ENCODE measurements at places on chromosomes 1 and 21.
A peak's percentile ranks its signal among the peaks of the same experiment; 100 is the strongest.

- DNase-seq, result no peak
Measured at GRCh38 chr1:68352202-68352601, 97.6 kb downstream of the RPE65 start.

DNA sequence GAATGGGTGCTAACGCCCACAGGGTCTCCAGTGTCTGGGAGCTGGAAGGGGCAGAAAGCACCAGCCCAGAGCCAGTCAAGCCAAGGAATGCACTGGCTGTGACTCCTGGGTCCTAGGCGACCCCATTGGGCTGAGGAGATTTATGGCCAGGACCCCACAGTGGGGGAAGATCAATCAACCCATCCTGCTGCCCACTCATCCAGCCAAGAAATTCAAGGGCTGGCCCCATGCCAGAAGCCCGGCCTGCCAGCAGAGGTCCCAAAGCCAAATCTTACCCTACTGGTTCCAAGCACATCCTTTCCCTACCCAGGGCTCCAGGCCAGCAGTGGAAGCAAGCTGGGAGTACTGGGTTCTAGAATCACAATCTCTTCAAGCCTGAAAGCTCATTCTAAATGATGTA is 6.8 kb upstream of the PDZK1IP1 start:
- no peak for DNase-seq

GRCh38 chr1:27770293-27770830 is 2.7 kb upstream of the STX12 start:
- no peak for DNase-seq

GRCh38 chr1:112146201-112146715 is 156.8 kb upstream of the KCND3 start:
- no peak for DNase-seq

- DNase-seq, result peak; percentile 62
Measured at GRCh38 chr1:155134880-155135414, 705 bp upstream of the SLC50A1 start.

GRCh38 chr1:11059155-11059967 is 457 bp downstream of the SRM start:
- DNase-seq, result no peak

DNA sequence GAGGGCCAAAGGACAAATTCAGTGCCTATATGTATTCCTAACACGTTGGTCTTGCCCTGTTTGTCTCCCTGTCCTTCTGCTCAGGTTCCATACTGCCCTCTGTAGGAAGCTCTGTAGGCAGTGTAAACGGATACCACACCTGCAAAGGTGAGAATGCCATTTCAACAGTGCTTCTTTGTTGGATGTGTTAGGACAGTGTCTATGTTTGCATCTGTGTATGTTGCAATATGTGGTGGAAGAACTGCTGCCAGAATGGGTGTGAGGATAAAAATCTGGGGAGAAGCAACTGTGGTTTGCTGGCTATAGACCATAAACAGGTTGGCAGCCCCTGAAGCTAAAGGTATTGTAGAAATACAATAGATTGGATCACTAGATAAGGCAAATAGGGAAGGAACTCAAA is 113.1 kb upstream of the BMP8A start:
- no peak for DNase-seq

- DNase-seq, result no peak
Measured at GRCh38 chr1:44788120-44788860, at the start of gene BEST4. TSS of gene BEST4 (minus strand) at chr1:44788170. CDS start at chr1:44787705, 465 bp downstream.

- no peak for DNase-seq
Measured at GRCh38 chr1:33399375-33399774, 31.5 kb downstream of the PHC2 start.

DNA sequence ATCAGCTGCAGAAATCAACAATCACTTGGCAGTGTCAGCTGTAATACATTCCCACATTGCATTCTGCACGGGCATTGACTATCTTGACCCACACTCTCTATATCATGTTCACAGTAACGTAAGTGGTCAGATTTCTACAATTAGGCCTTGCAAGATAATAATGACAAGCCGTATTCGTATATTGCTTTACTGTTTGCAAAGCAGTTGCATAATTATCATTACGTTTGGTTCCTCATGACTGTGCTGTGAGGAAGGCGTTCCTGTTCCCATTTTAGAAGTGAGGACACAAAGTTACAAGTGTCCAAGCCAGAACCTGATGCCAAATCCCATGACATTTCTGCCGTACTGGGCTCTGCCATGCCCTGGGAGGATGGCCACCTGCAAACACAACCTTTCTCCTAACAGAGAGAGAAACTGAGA is 53.5 kb upstream of the TARBP1 start:
- DNase-seq, result no peak

GRCh38 chr1:87333692-87334347 is 5.1 kb downstream of the LMO4 start:
- no peak for DNase-seq

DNA sequence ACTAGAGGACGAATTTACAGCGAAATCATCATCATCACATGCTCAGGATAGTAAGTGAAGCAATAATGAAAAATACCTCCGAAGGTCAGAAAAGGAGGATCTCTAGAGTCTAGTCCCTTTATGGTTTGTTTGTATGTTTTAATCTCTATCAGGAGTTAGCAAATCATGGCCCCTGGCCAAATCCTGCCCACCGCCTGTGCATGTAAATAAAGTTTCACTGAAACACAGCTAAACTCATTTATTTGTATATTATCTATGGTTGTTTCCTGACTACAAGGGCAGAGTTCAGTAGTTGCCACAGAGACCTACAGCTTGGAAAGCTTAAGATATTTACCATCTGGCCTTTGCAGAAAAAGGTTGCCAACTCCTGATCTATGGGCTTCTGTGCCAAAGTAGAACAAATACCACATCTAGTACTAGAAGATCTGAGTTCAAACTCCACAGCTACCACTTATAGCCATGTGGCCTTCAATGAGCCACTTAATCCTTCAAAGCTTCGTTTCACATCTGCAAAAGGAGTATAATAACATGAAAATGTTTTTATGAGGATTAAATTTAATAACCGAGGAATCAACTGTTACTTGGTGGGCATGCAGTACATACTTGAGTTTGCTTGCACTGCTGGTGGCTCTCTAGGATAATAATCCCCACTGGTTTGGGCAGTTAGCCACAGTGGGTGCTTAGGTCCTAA is 94.0 kb upstream of the KIF26B start:
- no peak for DNase-seq

GRCh38 chr1:42328916-42329496 is 6.0 kb downstream of the FOXJ3 start:
- no peak for DNase-seq

DNA sequence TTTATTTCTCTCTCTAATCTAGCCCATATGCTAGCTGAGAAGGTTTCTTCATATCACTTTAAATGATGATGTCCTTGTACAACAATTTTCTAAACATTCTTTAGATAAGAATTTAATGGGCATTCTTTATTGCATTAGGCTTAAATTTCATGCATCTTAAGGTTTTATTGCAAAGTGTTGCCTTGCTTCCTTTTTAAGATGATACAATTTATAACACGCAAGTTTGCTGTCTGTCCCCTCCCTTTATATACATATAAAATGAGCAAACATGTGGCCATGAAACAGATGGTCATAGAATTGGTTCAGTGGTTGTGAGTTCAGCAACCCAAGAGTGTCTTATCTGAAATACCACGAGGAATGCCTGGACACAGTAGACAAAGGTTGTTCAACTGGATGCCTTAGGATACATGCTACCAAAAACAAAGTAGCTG is 12.1 kb downstream of the NBPF3 start:
- DNase-seq, result peak; percentile 23

- DNase-seq, result no peak
Measured at GRCh38 chr1:218866507-218866906, 307.2 kb upstream of the LYPLAL1 start.

- no peak for DNase-seq
Measured at GRCh38 chr21:28193189-28193588, 799.5 kb downstream of the LTN1 start.
